Left ventricle myocardium inferior (tissue), 1 donor: ENCODE measurements at places on chromosomes 16 and 17.

- DNase-seq: no peak
Measured at GRCh38 chr16:77402118-77402517, 32.7 kb downstream of the ADAMTS18 start.

GRCh38 chr17:34379868-34380267, 16.8 kb upstream of the CCL1 start:
- DNase-seq: no peak

GRCh38 chr16:54165912-54166865, 120.4 kb downstream of the IRX3 start:
- no peak for DNase-seq

- DNase-seq: no peak
Measured at GRCh38 chr16:21001262-21001661, 100.7 kb downstream of the LYRM1 start.

DNA sequence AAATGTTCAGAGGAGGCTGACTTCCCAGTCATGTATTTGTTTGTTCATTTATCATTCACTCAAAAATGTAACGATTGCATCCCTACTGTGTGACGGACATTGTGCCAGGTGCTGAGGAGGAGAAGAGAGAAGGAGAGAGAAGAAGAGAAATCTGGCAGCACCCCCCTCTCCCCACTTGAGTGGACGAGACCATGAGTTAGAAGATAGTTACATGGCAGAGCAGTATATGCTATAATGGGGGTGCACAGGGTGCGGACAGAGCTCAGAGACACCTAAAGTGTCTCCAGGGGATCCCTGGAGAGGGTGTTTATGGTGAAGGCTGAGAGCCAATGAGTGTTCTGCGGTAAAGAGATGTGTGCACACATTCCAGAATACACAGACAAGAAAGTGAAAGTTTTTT, 6.6 kb upstream of the JPH3 start:
- DNase-seq: no peak
